Suppressor macrophage treated with lipopolysaccharide for 1 hour (primary cell): ENCODE measurements at places on chromosomes 12 and 14.

DNA sequence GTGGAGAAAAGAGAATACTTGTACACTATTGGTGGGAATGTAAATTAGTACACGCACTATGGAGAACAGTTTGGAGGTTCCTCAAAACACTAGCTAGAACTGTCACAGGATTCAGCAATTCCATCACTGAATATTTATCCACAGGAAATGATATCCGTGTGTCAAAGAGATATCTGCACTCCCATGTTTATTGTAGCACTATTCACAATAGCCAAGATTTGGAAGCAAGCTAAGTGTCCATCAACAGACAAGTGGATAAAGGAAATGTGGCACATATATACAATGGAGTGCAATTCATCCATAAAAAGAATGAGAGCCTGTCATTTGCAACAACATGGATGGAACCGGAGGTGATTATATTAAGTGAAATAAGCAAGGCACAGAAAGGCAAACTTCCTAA is 428.5 kb downstream of the CCDC91 start:
- no peak for DNase-seq

GRCh38 chr14:39217214-39217879 is 16.4 kb upstream of the MIA2 start:
- no peak for DNase-seq

DNA sequence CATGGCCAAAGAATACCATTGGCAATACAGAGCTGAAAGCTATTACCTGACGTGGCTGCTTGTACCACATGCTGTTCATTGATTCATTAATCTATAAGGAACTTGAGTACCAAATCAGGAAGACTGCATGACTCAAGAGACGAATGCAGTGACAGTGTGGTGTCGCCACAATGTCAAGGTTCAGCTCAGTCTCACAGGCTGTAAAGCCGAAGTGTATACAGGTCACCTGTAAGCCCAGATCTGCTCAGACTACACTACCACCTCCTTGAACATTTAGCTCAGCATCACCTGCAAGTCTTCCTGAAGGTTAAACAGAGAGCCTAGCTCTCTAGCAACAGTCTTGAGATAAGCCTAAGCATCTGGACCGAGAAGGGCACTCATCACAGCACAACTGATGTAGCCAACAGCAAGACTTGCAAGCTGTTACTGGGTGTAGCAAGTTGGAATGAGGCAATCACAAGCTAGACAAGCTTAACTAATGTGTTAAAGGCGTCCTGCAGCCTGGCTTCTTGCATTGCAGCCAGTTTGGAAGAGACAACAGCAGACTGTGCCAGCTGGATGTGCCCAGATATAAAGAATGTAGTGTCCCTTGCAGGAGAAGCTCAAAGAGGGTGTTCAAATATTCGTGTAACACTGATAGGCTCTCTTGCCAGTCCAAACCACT is 21.0 kb downstream of the TMTC1 start:
- no peak for DNase-seq

- DNase-seq, result peak; percentile 10
Measured at GRCh38 chr12:90163975-90164374, 455.3 kb upstream of the ATP2B1 start.

- DNase-seq, result peak; percentile 28
Measured at GRCh38 chr12:98227162-98227561, 288.2 kb upstream of the TMPO start.

GRCh38 chr12:66063916-66064315 is 66.6 kb downstream of the LLPH start:
- no peak for DNase-seq

DNA sequence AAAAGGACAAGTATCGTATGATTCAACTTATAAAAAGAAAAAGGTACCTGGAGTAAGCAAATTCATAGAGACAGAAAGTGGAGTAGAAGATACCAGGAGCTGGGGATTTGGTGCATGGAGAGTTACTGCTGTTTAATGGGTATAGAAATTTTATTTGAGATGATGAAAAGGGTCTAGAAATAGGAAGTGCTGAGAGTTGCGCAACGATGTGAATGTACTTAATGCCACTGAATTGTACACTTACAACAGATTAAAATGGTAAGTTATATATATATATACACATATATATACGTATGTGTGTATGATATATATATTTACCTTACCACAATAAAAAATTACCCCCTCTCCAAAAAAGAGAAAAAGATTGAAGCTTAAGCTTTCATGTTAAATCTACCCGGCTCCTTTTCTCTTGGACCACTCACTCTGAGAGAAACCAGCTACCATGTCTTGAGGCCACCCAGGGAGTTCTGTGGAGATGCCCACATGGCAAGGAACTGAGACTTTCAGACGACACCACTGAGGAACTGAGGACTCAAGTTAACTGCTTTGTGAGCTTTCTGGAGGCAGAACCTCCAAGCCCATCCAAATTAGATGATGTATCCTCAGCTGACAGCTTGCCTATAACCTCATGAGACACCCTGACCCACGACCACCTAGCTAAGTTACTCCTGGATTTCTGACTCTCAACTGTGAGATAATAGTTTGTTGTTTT is 130.0 kb upstream of the BTG1 start:
- DNase-seq, result peak; percentile 69

DNA sequence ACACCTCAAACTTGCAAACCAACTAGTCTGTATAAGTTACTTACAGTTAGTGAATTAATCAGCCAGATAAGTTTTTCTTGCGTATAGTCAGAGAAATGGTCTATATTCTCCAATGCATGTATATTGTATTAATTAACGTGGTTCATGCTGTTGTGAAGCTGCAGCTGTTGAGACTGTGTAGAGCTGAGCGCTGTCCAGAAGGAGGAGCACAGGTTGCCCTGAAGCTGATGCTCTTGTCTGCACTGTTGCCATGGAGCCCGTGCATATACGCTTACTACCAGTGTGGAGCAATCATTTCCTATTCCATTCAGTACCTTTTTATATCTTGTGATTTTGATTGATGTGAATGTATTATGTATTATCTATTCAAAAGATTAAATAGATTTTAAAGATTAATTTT is 74.3 kb upstream of the ARID2 start:
- DNase-seq, result no peak

- DNase-seq, result peak; percentile 47
Measured at GRCh38 chr12:88993651-88994050, 358.6 kb downstream of the DUSP6 start.

GRCh38 chr14:64725261-64725815 is 21.1 kb downstream of the PLEKHG3 start:
- no peak for DNase-seq

DNA sequence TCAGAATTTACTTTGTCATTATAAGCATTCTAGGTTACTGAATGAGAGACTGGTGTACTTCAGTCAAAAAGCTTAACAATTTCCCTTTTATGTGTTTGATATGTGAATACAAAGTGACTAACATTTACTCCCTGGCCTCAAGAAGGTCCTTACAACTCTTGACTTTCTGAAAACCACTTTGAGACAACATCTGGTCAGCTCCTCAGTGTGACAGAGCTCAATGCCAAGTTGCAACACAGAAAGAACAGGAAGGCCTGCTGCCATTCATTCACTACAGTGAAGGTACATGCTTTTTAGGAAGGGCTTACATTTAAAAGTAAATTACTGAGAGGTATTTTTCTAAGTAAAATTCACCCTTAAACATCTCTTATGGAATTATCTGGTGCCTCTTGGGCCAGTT is 2.3 kb upstream of the NAA30 start:
- no peak for DNase-seq
